ENCODE measurements at places on chromosomes 6 and 20.

- DNase-seq, result no peak
Measured at GRCh38 chr6:138521790-138522189, 22.5 kb upstream of the NHSL1 start.

DNA sequence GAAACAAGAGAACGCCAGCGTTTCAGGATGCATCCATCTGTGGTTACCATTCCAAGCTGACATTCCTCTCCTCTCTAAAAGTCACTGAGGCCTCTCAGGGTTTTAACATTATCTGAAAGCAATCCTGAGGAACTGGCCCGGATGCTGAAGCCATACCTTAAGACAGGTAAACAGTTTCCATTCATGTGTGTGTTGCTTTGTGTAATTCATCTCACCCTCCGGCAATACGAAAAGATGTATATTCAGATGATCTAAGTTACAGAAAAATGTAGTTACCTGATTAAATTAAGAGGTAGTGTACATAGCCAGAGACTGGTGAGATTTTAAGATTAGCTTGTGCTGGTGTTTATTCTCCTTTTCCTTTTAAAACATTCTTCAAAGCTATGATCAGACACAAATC is 68.4 kb upstream of the BACH2 start:
- DNase-seq, result no peak

DNA sequence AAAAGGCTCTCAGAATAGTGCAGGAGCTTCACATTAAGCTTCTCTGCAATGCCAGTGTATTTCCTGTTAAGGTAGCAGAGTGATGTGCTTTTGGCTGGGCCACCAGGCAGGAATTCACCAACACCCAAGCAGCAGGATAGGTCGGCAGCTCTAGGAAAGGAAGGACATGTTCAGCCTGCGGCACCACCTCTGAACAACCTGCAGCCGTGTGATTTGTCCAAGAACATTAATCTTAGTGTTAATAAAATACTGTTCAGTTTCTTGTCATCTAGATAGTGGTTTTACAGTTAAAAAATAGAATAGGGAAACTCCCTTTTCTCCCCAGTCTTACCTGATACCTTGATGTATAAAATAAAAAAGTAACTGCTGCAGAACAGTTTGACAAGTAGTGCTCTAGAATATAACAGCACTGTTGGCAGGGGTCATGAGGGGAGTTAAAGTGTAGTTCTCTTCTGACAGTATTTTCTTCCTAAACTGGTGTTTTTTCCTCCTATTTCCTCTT is 18.8 kb downstream of the ZNF292 start:
- no peak for DNase-seq

DNA sequence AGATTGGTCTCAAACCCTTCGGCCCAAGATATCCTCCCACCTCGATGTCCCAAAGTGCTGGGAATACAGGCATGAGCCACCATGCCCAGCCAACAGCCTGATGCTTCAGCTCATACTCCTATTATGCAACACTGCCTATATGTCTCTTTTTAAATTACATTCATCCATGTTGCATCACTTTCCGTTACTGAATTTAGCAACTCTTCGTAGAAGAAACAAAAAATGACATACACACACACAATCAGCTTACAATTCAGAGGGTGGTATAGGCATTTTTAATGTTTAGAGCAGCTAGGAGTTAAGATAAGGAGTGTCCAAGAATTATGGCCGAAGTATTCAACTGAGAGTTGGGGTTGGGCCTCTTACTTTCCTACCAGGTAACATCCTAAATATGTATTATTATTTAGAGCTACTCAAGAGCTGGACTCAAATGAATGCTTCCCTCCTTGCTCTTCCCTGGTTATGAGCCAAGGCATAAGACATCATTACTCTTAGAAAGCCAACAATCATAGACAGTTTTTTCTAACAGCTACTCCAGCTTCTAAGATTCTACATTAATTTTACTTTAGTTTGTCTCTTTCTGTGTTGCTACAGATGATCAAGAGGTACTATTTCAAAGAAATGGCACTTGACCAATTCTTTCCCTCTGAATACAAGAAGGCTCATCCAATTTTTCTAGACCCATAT is 62.0 kb upstream of the BMP5 start:
- DNase-seq, result no peak

DNA sequence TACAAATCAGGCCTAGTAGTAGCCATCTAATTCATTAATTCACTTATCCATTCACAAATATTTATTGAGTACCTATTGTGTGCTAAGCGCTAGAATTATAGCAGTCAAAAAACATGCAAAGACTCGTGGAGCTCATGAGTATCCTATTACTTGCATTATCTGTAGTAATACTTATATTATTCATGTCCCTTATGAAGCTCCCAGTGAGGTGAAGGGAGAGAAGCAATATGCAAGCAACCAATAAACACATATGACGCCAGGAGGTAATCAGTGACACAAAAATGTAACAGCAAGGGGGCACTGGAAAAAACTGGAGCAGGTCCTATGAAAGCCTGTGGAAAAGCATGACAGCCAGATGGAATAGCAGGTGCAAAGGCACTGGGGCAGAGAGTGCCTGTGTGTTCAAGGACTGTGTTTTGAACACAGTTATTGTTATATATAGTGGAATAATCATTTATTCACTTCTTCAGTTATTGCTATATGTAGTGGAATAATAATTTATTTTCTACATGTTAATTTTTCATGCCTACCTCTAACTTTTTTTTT is 109.5 kb downstream of the KIF13A start:
- no peak for DNase-seq

DNA sequence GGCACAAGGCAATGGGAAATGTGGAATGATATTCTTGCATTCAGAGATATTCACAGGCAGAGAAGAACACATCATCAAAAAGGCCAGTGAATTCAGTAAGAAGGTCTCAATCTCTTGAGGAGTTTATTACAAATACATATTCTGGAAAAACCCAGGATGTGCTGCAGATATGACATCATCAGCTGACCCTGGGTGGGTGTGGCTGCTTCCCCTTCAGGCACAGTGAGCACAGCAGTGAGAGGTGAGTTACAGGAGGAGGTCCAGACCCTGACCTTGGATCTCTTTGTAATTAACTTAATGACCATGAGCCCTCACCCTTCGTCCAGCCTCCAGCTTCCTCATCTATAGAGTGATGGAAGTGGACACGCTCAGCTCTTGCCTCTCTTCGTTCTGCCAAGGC is 147.5 kb upstream of the SYNDIG1 start:
- no peak for DNase-seq

DNA sequence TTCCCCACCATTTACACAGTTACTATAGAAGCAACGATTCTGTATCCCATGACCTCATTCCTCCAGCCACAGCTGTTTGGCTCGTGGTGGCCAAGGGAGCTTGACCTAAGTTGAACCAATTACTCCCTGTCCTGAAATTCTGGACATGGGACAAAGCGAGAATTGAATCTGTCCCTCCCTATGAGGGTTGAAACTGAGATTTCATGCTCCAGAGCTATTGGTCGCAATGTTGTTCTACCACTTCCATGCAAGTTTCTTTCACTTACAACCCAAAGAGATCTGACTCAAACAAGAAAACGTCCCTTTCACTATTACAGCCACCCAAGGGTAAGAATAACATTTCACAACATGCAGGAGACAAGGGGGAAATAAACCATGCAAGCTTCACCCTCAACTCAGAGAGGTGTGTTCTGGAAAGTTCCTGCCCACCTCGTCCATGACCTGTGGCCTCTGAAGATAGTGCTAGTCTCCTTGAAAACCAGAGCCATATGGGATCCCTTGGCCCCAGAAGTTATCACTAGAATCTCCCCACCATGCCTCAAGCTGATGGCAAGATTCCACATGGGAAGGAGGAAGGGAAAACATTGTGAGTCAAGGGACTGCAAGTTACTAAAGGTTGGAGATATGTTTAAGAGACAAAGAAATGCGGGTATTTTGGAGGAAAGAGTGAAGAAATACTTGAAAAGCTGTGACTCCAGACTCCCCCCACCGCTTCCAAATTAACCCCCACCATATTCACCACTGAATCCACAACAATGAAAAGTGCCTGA is 74.5 kb upstream of the SRSF6 start:
- no peak for DNase-seq

DNA sequence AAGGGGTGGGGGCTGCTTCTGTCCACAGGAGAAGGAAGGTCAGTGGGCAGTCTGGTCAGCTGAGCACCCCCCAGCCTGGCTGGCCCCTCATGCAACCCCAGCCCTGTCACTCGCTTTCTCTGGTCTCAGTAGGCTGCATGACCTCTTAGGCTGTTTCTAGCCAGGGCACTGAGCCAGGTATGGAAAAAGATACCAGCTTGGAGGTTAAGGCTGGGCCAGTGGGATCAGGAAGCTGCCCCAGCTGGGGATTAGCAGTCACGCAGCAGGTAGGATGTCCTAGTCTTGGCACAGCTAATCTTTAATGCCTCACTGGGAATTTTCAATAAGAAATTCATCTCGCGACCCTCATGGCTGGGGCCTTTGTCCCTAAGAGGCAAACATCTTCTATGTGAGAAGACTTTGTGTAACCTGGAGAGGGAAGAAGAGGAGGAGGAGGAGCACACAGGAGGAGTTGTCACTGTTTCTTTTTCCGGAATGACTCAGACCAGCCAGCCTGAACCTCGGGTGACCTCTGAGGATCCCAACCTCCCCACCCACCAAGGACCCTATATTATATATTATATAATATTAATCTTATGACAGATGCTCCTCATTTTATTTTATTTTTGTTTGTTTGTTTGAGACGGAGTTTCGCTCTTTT is 2.4 kb upstream of the BPIFA2 start:
- no peak for DNase-seq

DNA sequence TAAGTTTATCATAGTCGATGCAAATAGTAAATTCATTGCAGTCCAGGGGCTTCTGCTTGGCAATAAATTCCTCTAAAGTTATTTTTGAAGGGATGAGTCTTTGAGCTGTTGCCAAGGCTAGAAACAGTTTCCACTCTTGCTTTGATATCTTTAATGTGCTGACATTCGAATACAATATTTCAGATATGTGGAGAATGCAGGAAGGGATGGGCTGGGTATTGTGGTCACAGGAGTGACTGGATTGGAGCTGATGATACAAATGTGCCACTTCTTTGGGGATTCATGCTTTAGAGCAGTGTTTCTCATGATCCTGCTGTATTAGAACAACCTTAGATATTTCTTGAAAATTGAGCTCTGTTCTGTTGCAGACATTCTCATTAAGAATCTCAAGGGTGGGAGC is 139.0 kb downstream of the PRDM13 start:
- DNase-seq, result no peak

DNA sequence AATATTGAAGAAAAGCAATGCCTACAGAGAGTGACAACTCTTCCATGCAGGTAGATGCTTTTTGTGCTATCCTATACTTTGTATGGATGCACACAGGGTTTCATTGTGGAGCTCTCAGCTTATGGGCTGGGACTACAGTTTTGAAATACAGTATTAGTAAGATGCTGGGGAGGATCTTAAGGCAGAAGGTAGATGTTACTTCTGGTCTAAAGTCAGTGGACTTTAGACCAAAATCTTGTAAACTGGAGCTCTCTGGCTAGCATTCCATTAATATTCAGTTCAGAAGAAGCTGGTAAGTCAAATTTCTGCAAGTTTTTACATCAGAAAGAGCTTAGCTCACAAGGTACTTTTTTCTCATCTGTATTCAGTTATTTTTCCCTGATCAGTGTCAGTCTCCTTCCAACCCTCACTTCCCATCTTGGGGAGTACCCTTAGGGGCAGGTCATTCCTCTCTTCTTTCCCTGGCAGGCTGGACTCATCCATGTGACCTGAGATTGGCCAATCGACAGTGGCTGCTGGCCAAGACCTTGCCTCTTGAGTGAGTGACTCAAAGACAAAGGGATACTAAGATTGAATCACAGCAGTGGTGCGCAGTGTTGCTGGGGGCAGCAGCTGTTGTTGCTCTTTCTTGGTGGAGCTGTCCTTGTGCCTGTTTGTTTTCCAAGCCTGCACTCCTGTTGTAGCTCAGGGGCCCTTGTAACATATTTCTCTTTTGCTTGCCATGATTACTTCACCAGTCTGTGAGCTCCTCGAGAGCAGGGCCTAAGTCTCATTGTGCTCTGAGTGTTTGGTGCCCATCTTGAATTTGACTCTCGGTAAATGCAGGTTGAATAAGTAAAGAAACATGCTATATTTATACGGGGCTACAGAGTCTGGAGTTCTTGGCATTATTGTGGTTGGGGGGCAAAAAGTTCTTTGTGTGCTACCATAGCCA is 2.8 kb upstream of the PHF20 start:
- no peak for DNase-seq

- DNase-seq, result no peak
Measured at GRCh38 chr6:33869826-33870423, 66.1 kb upstream of the MLN start.

DNA sequence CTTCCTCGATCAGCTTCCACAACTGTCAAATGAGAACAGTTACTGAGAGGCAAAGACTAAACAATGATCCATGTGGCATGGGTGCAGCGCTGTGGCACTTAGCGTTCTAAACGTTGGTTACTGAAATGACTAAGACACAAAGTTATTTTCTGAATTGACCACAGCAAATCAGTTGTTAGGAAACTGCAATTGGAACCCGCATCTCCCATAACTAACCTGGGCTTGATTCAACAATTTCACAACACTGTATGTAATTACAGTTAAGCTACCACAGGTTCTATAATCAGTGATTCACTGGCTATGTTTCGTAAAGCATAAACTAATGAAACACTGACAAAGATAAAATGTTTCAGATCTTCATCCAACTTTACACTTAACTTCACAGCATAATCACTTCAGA is 12.5 kb downstream of the WDR27 start:
- no peak for DNase-seq

DNA sequence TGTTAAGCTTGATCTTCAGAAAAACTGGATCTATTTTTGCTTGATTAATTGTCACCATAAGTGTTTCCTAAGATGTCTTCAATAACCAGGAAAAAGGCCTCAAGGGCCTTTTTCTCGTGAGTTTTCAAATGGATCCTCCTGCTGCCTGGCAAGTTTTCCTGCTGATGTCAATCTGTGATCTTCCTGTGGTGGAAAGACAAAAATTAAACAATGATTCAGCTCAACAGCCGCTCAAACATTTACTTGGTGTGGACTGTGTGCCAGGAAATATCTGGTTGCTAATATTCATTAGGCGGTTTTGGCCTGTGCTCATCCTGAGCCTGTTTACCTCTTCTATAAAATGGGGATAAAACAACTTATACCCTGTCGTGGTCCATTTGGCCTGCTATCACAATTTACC is 35.4 kb upstream of the SSTR4 start:
- no peak for DNase-seq

DNA sequence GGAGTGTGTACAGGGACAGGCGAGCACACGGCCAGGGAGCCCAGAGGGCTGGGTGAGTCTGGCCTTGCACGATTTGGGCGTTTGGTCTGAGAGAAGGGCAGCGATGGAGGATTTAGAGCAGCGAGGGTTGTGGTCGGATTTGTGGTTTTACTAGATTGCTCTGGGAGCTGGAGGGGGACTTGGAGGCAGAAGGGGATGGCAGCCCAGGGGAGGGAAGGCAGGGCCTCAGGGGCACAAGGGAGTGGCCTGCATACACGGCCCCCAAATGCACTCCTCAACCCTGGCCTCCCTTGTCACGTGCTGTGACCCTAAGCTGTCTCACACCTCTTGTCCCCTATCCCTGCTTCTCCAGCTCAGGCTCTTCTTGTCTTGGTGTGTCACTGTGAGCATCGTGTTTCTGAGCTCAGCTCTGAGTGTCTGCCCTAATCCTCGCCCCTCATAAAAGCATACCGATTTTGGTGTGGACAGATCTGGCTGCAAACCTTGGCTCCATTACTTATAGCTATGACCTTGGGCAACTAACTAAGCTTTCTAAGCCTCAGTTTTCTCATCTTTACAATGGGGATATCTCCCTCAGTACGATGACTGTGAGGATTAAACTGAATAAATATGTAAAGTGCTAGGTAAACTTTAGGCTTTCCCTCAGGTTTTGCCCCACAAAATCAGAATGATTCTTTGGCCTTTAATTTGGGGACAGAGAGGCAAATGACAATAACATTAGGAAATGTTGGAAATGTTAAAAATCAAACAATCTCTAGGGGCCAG is 120.1 kb upstream of the ARMC2 start:
- no peak for DNase-seq
